ENCODE measurements at places on chromosomes 2 and 18.

DNA sequence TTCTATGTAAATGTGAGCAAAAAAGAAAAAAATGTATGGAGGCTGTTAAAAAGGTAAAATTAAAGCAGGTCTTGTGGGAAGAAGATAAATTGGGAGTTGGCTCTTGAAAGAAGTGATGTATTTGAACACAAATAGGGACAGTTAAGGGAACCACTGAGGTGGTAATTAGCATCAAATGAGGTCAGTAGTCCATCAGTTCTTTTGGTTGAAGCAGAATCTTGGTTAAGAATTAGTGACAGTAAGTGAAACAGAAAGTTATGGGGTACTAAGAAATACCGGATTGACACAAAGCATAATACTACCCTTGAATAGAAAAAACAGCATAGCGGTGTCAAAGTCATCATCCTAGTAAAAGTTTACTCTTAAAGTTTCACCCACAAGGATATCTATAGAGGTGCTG is 352.6 kb upstream of the VRK2 start:
- DNase-seq: no peak

DNA sequence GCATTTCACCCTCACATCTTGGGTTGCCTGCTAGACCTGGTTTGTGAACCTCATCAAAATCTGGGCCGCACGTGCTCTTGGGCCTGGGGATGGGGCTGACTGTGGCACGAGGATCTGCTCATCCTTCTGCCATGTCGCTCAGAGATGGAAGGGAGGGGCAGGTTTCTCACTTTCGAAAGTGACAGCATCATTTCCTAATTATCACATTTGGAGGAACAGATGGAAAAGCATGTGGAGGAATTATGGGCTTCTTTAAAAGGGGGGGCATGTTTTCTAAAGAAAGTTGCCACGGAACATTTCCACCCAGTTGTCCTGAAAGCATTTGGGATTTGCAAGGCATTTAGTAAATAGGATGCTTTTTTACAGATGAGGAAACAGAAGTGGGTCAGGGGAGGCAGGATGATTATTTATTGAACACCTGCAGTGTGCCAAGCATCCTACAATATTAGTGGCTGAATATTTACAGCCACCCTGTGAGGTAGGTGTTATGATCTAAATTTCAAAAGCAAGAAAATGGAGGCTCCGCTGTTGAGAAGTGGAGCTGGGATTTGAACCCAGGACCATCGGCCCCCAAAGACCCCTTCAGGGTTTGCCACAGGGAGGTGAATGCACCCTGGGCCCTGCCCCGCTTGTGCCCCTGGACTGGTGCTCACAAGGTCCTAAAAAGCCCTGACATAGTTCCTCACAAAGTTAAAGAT is 104.2 kb upstream of the MYCN start:
- no peak for DNase-seq

DNA sequence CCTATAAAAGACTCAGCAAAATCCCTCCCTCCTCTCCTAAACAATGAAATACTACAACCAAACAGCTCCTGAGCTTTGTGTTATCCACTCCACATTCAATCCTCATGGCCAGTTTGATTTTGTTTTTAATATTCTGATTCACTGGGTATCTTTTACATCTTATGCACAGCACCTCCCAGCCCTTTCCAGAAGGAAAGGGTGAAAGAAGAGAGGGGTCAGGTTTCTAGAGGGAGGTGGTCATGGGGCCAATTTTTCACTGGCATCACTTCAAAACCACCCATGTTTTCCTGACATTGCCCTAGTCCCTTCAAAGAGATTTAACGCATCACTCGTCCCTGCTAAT is 315.6 kb downstream of the LPIN1 start:
- no peak for DNase-seq

- no peak for DNase-seq
Observed at GRCh38 chr18:26022585-26022984, 67.8 kb downstream of the SS18 start.

- no peak for DNase-seq
Observed at GRCh38 chr18:57287766-57288165, 64.6 kb upstream of the ST8SIA3 start.

DNA sequence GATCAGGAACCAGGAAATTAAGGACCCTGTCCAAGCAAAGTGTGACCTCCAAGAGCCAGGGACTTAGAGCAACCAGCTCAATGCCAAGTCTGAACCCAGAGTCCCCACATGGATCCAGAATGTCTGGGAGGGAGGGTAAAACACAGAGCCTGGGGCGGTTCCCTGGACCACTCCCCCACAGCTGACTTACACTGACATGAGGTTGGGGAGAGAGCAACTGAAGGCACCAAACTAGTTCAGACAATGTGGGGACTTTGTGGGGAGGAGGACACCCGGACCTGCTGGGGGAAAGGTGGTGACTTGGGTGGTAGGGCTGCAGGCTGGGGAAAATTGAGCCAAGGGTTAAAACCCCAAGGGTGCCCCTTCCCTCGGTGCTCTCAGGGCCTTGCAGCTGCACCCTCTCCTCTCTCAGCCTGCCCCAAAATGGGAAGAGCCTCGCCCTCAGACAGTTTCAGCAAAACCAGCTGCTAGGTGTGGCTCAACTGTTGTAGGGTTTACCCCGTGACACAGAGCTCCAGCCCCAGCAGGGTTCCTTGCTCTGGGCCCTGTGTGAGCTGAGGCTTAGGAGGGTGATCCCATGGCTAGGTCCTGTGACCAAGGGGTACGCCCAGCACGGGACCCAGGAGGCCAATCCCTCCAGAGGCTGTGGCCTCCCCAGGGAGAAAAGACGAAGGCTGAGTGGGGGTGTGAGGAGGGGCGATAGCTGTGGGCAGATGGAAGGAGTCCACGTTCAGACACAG is 28.6 kb downstream of the MARCO start:
- no peak for DNase-seq

GRCh38 chr2:50402654-50402960 is 629.3 kb downstream of the NRXN1 start:
- no peak for DNase-seq

DNA sequence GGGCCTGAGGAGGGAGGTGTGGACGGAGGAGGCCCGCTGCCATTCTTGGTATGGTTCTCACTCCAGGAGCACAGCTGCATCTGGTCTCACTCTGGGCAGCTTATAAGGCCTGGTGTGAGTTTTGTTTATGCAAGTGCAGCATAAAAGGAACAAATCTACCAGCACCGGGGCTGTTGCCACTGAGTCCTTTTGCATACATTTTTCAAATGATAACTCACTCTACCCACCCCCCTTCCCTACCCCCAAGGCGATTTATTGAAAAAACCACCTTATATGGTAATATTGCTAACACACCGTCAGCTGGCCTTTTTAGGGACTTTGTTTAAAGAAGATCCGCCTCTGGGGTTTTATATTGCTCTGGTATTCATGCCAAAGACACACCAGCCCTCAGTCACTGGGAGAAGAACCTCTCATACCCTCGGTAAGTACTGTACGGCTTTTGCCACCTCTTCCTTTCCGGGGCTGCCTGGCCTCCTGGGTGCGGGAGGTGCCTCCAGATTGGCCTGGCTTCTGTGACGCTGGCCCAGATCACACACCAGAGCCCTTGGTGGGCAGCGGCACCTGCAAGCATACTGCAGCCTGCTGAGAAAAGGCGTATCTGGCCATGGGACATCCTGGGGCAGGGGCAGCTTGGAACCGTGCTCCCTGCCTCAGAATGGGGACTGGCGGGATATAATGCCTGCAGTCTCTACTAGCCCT is at the start of gene ACTG2:
Gene ACTG2 (plus strand): TSS at position 378 of the 699 bp plus-strand sequence. CDS start 8,304 bp downstream, outside the sequence.
- no peak for DNase-seq

DNA sequence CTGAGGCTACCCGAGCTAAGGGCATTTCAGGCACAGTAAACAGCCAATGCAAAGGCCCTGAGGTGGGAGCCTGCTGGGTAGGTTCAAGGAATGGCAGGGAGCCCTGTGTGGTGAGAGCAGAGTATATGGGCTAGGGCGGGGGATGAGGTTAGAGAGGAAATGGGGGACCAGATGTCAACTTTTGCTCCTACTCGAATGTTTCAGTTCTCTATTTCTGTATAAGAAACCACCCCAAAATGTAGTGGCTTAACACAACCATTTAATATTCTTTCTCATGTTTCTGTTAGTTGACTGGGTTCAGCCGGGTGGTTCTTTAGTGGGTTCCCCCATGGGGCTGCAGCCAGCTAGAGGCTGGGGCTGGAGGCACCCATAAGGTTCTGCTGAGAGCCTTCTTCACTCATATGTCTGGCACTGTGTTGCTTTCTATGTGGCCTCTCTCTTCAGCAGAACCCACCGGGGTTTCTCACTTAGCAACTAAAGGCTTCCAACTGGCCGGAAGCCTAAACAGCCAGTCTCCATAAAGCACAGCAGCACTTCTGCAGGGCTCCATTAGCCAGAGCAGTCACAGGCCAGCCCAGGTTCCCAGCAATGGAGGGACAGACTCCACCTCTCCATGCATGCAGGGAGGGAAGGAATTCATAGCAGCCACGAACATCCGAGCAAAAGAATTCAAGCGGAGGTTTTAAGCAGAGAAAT is 5.6 kb upstream of the ATOH8 start:
- no peak for DNase-seq

DNA sequence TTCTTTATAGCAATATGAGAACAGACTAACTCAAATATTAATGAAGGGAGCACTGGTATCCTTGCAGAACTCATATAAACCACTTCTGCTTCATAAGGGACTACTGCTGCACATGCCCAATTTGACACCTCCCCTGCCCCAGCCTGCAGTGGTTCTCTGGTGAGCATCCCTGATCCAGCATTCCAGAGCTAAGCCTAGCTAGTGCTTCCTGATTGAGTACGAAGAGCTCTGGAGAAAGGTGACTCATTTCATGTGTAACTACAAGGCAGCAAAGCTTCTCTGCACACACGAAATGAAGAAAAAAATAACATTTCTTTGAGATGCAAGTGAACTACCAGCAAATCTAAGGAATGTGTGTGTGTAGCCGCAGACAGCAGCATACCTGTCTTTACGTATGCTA is 22.8 kb upstream of the ADNP2 start:
- no peak for DNase-seq

DNA sequence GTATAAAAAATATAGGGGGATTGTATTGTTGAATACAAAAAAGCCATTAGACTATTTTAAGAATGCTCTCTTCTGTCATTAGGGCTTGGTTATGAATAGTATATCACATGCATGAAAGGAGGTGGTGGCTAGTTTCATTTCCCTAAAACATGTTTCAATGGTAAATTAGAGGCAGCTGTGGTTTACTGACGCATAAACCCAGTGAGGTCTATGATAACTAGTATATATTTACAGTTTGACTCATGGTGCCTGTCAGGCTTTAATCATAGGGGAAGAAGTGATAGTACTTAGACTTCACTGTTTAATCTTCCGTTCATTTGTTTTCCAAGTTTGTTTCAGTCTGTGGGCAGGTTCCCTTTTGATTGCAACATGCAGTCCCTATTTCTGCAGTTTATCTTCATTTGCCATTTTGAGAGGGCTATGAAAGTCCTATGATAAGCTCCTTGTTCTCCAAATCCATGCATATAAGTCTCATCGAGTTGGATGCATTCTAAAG is 55.1 kb upstream of the MAP4K3 start:
- no peak for DNase-seq

- no peak for DNase-seq
Observed at GRCh38 chr18:68965817-68966216, 167.9 kb downstream of the CCDC102B start.

DNA sequence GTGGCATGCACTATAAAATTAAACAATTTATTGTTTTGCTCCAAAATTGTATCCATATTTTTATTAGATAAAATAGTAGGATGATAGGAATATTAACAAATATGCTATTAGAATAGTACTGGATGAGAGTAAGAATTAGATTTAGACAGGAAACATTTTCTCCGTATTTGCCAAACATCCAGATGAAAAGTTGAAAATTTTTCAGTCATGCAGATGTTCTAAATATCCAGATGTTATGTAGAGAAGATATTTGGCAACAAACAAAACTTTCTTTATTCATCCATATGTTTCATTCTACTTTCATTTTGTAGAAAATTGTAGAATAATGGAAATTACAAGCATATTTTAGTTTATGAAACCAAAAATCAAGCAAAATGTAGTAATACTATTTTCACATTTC is 45.2 kb upstream of the NEUROD1 start:
- no peak for DNase-seq
